ENCODE measurements at places on chromosomes 4 and X.

- DNase-seq: peak; percentile 49
These were observed 18.8 kb upstream of the TMSB4X start for GRCh38 chrX:12955882-12956703.

DNA sequence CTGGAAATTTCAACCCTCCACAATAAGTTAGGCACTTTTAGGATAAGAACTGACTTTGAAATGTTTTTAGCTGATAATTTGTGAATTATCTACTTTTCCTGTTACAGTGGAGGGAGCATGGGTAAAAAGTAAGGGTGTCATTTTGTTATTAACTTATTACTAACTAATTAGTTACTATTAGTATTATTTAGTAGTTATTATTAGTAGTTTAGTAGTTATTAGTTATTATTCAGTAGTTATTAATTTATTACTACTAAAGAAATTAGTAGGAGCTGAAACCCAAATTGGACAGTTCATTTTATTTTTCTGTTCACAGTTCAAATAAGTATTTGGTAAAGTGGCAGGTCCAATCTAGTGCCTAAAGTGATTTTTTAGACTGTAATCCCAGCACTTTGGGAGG, 5.4 kb downstream of the ADH1A start:
- DNase-seq: no peak

DNA sequence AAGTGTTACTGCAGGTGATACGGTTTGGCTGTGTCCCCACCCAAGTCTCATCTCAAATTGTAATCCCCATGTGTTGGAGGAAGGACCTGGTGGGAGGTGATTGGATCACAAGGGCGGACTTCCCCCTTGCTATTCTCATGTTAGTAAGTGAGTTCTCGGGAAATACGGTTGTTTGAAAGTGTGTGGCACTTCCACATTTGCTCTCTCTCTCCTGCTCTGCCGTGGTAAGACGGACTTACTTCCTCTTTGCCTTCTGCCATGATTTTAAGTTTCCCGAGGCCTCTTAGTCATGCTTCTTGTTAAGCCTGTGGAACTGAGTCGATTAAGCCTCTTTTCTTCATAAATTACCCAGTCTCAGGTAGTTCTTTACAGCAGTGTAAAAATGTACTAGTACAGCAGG, 65.2 kb upstream of the SLC7A11 start:
- no peak for DNase-seq

DNA sequence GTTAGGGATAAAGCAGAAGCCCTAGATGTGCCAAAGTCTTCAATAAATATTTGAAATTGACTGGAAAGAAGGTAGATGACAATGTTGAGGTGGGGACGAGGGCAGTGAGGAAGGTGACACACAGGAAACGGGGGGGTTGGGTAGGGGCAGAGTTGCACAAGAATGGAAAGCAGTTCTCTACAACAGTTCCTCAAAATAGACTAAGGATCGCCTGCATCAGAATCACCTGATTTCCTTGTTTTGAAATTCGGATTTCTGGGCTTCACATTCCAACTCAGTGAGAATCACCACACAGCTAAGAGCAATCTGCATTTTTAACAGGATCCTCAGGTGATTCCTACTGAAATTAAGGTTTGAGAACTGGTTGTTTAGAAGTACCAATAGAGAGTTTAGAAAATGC, 70.6 kb downstream of the ARFIP1 start:
- no peak for DNase-seq

- peak; percentile 58 for DNase-seq
These were observed 73.3 kb upstream of the RAB40AL start for GRCh38 chrX:102863735-102864134.

DNA sequence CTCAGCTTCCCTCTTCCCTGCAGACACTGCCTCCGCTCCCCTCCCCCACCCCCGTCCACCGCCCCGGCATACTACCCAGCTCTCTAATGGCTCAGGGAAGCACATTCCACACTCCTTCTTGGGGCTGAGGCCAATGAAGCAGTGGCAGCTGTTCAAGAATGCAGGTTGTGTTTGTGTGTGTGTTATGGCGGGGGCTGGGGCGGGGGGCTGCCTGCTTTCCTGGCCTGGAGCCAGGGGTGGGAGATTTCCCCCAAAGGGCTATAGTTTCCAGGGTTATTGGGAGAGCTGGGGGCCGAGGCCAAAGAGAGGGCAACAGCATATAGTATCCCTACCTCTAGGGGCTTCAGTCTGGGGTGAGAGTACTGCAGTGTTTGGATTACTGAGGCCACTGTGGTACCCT, 149.4 kb downstream of the EFNB1 start:
- DNase-seq: no peak

DNA sequence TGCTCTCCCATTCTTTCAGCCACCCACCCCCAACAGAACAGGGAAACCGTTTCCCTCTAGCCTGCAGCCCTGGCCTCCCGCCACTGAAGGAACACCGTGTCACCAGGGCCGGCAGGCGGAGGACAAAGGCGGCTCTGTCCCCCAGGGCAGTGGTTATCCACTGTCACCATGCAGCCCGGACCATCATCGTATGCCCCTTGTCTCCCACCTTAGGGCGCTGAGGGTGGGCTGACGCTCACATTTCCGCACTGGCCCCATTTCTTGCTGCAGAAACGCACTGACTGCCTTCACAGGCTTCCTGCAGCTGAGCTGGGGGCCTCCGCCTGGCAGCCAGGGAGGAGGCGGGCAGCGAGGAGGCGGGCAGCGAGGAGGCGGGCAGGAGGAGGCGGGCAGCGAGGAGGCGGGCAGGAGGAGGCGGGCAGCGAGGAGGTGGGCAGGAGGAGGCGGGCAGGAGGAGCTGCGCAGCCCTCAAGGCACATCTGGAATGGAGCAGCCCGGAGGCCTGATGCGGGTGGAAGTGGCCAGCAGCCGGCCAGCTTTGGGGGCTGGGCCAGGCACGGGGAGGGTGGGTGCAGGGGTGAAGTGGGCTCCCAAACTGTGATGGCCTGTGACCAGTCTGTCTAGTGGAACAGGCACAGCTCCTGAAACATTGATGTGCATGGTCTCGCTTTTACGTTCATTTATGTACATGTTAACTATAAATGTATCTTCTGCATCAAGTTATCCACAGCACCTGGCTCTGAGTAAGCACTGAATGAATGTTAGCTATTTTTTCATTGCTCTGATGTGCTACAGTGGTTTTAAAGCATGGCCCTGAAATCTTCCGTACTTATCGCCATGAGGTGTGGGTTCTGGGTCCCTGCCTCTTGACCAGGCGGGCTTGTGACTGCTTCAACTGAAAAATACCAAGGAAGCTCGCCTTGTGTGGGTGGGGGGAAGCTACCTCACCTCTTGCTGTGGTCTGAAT, 20.6 kb upstream of the KIAA0232 start:
- DNase-seq: no peak

DNA sequence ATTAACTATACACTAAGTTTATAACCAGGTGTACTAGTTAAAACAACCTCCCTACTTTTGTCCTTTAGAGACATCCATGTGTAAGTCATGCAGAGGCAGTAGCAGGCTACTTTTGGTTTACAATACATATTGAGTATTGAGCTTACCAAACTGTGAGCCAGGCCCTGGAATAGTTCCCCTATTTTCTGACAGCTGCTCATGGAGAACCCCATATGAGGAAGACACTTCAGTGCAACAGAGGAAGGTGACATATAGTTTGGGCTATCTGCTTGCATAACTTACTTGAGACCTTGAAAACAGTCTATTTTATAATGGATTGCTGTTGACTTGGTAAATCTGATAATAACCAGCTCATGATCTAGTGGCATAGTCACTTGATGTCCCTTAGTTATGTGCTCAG, 190.5 kb downstream of the SH3BGRL start:
- no peak for DNase-seq

- no peak for DNase-seq
These were observed at the start of gene ENPEP for GRCh38 chr4:110475881-110476818. Gene ENPEP, plus strand, starts transcription at chr4:110476155. Its CDS starts 260 bp downstream, at chr4:110476415.

GRCh38 chrX:111288841-111289240, 18.6 kb upstream of the CAPN6 start:
- DNase-seq: no peak

DNA sequence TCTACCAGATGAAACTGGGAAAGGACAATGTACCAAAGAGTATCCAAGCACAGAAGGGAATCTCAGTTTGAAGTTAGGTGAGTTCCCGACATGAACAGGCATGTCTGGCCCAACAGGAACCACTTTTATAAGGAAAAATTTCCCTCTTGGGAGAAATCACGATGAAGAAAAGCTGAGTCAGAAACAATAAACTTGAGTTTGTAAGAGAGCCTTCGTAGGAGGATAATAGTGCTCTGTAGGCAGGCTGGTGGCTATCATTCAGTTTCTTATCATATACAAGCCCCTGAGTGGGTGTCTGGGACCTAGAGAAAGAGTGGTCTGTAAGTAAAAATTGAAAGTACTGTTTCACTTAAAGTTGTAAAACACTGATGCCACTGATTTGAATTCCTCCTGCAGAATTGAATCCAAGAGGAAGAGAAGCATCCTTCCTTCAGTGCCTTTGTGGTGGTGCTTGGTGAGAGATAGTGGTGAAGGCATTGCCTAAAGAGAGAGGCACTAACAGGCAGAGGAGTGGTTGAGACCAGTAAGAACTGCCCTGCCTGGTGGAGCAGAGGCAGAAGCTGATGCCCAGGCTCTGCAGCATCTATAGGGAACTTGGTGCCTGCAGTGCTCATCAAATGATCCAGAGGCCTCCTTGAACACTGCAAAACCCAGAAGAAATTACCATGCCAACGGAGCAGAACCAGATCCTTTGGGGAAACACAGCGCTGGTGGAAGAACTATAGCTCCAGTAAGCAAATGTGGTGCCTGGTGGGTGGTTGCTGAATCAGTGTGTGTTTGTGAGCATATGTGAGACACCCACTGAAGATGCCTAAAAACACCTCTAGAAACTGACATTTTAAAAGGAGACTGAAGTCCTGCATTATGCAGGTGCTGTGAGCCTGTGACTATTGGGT, 31.7 kb upstream of the METAP1 start:
- DNase-seq: no peak

DNA sequence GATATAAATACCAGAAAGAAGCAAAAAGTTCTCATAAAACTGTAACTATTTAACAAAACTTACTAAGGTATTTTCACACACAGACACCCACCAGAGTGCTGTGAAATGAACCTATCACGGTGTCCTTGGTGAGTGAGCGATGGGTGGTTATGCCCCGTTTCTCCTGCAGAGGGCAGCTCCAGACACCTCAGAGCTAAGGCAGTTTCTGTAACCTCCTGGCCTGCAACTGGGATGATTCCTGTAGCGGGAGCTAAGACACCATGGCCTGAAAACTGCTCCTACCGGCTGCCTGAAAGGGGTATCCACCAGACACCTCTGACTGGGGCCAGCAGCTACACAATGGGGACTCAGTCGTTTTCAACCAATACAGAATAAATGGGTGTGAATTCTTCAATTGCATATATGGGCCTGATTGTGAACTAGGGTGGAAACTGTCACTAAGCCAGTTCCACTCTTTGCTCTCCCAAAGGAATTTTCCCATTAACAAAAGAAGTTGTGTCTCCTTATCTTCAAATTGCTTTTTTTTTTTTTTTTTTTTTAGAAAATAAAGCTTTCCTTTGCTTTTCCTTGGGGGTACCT, 2375.8 kb upstream of the TENM3 start:
- no peak for DNase-seq

DNA sequence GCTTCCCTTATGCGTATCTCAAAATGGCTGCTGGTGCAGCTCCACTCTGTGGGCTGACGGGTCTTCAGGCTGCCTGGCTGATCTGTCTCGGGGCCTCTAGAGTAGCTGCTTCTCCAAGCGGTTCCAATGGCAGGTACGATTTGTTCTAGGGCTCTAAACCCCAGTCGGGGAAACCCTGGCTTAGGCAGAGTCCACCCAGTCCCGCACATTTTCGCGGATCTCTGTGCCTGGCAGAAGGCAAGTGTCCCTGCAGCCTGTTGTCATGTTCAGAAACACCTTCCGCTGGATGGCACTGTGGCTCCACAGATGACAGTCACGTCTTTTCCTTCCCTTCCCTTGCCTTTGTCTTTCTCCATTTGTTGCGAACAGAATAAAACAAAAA, 54.4 kb downstream of the NBDY start:
- DNase-seq: peak; percentile 56

DNA sequence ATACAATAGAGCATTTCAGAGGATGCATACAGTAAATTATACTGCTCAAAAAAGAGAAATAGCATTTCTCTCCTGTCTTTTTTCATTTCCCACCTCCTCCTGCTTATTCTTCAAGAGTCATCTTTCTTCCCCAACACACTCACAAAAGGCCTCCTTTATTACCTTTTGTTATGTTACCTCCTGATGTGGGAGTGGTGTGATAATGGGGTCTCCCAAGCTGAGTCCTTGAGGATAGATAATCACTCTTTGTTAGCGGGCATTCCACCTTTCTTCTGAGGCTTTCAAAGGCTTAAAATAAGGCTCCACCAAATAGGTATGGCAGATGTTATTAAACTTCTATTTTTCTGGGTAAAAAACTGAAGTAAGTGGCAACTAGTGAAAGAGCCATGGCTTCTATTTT, 159.8 kb downstream of the CPEB2 start:
- DNase-seq: no peak

GRCh38 chr4:184459413-184459812, 14.9 kb downstream of the IRF2 start:
- DNase-seq: no peak

DNA sequence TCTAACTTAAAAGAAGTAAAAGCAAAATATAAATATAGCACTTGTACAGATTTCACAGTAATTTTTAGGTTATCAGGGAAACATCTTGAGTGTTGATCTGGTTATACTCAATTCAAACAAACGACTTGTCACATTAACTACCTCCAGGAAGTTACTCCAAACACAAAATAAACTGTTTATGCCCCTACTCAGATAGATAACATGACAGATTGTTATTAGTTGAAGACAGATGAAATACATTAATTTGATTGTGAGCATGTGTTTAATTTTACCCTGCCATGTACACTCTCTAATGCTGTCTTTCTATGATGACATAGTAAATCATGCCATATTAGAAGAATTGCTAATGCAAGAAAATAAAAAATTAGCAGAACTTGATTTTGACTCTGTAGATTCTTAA, 88.0 kb downstream of the RAB28 start:
- DNase-seq: no peak

GRCh38 chr4:163243297-163243981, 76.7 kb upstream of the NAF1 start:
- no peak for DNase-seq

- DNase-seq: no peak
These were observed 3.0 kb downstream of the MID1 start for GRCh38 chrX:10617186-10617998.

DNA sequence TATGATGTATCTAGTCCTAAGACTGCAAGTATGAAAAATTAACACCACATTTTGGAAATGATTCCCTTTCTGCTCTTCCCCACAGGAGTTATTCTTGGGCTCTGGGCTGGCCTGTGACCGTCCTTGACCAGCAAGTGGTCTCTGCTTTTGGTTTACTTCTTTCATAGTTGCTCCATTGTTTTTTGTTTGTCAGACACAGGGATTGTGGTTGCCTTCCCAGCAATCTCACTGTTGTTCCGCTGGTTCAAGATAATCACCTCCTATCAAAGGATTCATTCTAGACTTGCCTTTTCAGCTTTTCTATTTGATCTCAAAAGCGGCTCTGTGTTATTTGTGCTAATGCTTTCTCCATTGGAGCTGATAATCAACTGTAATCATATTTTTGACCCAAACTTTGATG, 218.8 kb downstream of the MGST2 start:
- no peak for DNase-seq

- no peak for DNase-seq
These were observed 101.3 kb downstream of the LARP1B start for GRCh38 chr4:128162434-128162833.
